ENCODE measurements at places on chromosomes 13 and 19.

DNA sequence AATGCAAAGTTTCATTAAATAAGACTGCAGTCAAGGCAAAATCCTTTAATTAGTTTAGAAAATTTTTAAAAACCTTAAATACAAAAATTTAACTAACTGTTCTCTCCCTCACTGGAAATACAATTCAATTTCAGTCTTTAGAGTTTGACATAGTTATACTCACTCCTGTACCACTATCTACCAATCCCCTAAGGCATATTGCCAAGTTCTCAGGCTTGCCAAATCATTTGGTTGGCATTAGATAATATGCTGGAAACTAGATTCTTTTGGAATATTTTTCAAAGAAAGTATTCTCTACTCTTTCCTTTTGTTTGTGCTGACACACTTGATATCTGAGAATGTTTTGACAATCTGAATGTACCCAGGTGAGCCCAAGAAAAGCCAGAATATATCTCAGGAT lies 77.2 kb downstream of the TSC22D1 start:
- no peak for DNase-seq

DNA sequence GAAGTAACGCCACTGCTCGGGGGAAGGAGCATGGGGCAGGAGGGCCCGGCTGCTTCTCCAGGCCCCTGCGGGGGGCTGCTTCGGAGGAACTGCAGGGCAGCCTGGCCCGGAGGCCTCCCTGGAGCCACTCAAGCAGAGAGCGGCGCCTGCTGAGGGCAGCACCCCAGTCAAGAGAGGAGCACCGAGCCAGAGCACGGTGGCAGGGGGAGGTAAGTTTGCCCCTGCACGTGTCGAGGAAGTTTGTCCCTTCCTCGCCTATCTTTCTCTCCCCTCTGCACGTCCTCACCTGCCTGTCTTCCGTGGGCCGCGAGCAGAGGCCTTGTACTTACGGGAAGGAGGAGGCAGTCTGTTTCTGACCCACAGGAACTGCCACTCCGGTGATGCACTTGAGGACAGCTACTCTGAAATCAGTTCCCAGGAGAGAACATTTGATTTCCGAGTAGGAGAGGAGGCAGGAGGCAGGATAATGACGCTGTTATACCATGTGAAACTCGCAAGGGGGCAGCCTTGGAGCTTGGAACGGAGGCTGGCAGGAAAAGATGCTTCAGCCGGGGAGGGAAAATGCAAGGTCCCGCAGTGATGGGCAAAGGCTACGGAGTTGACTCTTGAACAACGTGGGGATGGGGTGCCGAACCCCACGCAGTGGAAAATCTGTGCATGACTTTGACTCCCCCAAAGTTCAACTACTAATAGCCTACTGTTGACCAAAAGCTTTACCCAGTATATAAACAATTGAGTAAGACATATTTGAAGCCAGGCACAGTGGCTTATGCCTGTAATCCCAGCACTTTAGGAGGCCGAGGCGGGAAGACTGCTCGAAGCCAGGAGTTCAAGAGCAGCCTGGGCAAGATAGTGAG lies 5.0 kb downstream of the FFAR1 start:
- DNase-seq, result no peak

GRCh38 chr13:46520166-46520565 lies 32.8 kb upstream of the LRCH1 start:
- DNase-seq, result no peak

GRCh38 chr19:31659897-31660210 lies 310.6 kb upstream of the TSHZ3 start:
- DNase-seq, result no peak

- DNase-seq, result no peak
Measured at GRCh38 chr19:31120952-31121351, 228.3 kb downstream of the TSHZ3 start.

Data from cortex of kidney (tissue), 1 donor.